ENCODE measurements at places on chromosomes 3 and 15.
A peak's percentile ranks its signal among the peaks of the same experiment; 100 is the strongest.

- no peak for DNase-seq
Measured at GRCh38 chr15:89679212-89679611, at the start of gene PLIN1. Gene PLIN1, minus strand, starts transcription at chr15:89679367. Its CDS starts 1,878 bp downstream, at chr15:89677489.

GRCh38 chr3:53594276-53594675 is 99.9 kb downstream of the CACNA1D start:
- no peak for DNase-seq

GRCh38 chr15:39205506-39206371 is 375.1 kb upstream of the THBS1 start:
- DNase-seq: no peak

- no peak for DNase-seq
Measured at GRCh38 chr15:90986790-90987507, 7.4 kb downstream of the PRC1 start.

GRCh38 chr3:60065227-60065868 is 1015.5 kb upstream of the CFAP20DC start:
- no peak for DNase-seq

GRCh38 chr3:125318167-125318865 is 56.8 kb downstream of the ZNF148 start:
- DNase-seq: peak; percentile 32

- DNase-seq: no peak
Measured at GRCh38 chr3:148948913-148949657, 42.3 kb upstream of the GYG1 start.

- no peak for DNase-seq
Measured at GRCh38 chr15:36845270-36845669, 255.1 kb downstream of the MEIS2 start.

GRCh38 chr3:197023241-197023997 is 6.2 kb downstream of the MELTF start:
- peak; percentile 91 for DNase-seq

DNA sequence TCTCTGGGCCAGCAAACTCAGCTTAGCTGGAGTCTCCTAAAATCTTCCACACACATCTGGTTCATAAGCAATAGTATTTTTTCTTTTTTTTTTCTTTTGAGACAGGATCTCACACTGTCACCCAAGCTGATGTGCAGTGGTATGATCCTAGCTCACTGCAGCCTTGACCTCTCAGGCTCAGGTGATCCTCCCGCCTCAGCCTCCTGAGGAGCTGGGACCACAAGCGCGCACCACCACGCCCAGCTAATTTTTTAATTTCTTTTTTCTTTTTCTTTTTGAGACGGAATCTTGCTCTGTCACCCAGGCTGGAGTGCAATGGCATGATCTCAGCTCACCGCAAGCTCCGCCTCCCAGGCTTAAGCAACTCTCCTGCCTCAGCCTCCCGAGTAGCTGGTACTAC is 34.3 kb downstream of the RNU5B-1 start:
- peak; percentile 69 for DNase-seq

- DNase-seq: peak; percentile 51
Measured at GRCh38 chr15:90286678-90287077, 21.2 kb downstream of the NGRN start.

- peak; percentile 20 for DNase-seq
Measured at GRCh38 chr3:86782286-86782685, 208.7 kb downstream of the VGLL3 start.

GRCh38 chr3:192750201-192750600 is 22.9 kb upstream of the FGF12 start:
- DNase-seq: no peak

- DNase-seq: no peak
Measured at GRCh38 chr3:62281726-62282125, 91.6 kb downstream of the FEZF2 start.

GRCh38 chr15:77076323-77076915 is 5.5 kb upstream of the TSPAN3 start:
- DNase-seq: no peak
